ENCODE measurements at places on chromosomes 16 and 17.
A peak's percentile ranks its signal among the peaks of the same experiment; 100 is the strongest.

- DNase-seq, result peak; percentile 38
Measured at GRCh38 chr17:40605306-40605705, 40.0 kb upstream of the CCR7 start.

GRCh38 chr16:66070140-66070917 is 296.2 kb upstream of the CDH5 start:
- DNase-seq, result no peak

DNA sequence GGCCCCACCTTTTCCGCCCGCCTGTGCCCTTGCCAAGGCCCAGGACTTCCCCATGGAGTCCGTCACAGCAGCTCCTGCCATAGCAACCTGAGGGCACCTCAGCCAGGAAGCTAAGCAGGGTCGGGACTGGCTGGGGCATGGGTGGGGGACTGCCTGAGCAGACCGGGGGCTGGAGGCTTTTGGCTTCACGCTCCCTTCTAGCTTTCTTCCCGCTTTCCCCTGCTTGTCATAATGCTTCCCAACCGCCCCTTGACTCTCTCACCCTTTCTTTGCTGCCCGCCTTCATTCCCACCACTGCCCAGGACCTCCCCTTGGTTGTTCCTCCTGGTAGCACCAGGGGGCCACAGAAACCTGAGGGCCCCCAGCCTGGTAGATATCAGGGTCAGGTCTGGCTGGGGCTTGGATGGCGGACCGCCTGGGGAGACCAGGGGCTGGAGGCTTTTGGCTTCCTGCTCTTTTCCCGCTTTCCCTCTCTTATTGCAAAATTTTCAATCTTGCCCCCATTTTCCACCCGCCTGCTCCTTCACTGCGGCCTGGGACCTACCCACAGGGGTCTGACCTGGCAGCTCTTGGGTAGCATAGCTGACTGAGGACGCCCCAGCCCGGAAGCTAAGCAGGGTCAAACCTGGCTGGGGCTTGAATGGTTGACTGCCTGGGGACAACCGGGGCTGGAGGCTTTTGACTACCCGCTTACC is 2287.7 kb downstream of the TP53TG3F start:
- no peak for DNase-seq

- DNase-seq, result no peak
Measured at GRCh38 chr17:38620551-38621277, 15.0 kb upstream of the SRCIN1 start.

GRCh38 chr17:42111871-42112551 is 503 bp downstream of the DHX58 start:
- no peak for DNase-seq

GRCh38 chr17:29707212-29707571 is 84.5 kb upstream of the CORO6 start:
- no peak for DNase-seq

DNA sequence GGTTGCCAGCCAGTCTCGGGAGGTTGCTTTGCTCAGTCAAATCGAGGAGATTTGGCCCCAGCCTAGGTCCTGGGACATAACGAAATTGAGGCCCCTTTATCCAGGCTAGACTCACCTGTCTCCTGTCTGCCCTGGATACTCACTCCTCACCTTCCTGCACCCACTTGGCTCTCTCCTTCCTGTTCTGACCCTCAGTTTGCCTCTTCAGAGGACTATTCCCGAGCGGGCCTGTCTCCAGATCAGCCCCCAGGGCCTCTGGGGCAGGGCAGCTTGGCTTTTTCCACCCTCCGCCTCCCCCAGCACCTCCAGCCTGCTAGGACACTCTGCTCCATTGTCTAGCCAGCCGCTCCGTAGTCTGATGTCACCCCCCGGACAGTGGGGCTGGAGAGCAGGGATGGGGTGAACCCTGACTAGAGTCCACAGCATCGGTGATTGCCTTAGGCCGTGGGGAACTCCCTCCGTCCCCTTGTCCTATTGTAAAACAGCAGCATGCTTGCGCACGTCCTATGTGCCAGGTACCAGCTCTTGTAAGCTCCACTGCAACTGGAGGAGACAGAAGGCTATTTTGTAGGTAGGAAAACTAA is 8.8 kb downstream of the WFIKKN2 start:
- DNase-seq, result no peak

DNA sequence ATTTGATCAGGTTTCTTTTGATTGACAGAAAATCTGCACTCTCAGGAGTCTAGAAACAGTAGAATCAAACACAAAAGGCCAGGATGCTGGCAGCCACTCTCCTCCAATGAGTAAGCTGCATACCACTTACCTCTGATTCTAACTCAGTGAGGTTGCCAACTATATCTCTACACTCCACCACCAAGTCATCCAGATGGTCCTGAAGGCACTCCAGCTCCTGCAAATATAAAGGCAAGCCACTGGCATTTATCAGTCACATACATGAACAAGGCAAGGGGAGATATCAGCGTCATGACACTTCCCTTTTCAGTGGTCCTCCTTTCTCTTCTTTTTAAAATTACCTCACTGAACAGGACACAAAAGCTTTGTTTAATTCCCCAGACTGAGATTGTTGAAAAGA is 53.1 kb upstream of the CLEC18B start:
- DNase-seq, result no peak

DNA sequence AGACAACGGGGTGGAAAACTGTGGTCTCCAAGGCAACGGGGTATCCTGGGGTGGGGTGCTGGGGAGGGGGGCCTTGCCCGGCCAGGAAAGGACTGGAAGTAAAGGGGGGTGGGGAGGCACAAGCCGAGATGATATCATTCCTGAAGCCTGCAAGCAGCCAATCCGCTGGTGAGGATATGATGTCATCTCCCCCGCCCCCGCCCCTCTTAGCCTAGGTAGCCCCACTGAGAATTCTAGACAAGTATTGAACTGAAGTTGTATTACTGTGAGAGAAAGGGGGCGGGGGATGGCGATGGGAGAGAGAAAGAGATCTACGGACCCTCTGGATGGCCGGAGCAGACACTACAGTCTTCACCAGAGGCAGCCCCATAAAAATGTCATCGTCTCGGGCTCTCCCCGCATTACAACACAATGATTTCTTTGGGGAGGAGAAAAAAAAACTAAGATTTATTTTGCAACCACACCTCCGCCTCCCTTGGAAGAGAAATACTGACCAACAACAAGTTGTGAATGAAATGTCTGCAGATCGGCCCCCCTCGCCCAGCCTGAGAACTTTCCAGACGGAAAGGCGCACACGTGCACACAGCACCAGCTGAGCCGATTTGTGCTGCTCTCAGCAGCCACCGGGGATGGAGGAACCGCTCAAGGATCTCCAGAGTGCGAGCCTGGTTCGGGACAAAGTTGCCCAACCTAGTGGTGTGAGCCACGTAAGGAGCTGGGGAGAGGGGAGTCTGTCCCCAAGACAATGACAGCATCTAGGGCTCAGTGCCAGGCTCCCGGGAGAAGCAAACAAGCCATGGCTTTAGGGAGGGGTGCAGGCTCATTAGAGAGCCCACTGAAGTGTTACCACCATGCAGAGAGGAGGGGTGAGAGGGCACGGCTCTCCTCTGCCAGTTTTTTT is 222.1 kb downstream of the SOX9 start:
- DNase-seq, result no peak

- DNase-seq, result no peak
Measured at GRCh38 chr16:80938004-80938878, 68.4 kb downstream of the CMC2 start.

GRCh38 chr17:39404542-39405378 is 3.3 kb upstream of the FBXL20 start:
- DNase-seq, result no peak

GRCh38 chr16:49287572-49287971 is 5.9 kb upstream of the CBLN1 start:
- DNase-seq, result no peak

DNA sequence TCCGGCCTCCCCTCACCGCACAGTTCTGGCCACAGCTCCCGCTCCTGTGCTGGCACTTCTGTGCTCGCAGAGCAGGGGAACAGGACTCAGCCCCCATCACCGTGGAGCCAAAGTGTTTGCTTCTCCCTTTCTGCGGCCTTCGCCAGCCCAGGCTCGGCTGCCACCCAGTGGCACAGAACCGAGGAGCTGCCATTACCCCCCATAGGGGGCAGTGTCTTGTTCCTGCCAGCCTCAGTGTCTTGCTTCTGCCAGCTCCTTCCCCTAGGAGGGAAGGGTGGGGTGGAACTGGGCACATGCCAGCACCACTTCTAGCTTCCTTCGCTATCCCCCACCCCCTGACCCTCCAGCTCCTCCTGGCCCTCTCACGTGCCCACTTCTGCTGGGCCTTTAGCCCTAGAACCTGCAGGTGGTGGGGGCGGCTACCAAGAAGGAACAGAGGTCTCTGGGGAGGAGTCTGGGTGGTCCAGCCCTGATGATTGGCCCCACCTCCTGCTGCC is 645 bp upstream of the ELMO3 start:
- no peak for DNase-seq

DNA sequence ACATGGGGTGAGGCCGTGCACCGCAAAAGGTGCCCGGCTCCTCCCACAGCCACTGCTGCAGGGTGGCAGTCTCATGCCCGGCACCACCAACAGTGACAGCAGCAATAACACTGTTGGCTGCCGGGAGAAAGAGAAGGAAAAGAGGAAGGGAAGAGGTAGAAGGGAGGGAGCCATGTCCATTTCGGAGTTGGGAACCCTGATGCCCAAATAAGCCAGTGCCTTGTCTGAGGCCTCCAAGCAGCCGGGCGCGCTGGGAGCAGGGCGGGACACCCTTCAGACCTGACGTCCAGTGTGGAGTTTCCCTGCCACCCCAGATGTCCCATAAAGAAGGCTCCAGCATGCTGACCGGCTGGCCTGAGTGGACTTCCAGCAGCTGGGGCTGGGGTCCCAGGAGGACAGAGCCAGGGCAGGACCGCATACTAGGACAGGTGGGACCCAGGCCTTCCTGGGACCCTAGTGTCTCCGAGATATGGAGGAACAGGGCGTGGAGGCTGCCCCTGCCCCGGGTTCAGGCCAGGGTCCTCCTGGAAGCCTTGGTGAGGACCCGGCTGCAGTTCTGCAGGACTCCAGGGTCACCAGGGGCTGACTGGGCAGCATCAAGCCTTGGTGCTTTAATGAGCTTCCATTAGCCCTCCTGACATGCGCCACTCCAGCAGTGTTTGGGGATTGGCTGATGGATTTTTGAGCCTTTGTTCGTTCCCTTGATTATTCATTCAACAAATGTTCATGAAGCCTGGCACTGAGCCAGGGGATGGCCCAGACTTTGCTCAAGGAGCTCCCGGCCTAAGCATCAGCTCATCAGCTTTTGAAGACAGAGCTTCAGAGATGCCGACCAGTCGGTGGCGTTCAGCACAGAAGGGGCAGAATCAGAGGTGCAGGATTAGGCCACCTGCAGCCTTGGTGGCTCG is 223.6 kb upstream of the CIBAR2 start:
- no peak for DNase-seq

- DNase-seq, result no peak
Measured at GRCh38 chr16:66159987-66160386, 206.5 kb upstream of the CDH5 start.

- DNase-seq, result no peak
Measured at GRCh38 chr17:75914643-75915267, 10.1 kb upstream of the MRPL38 start.

GRCh38 chr17:38926293-38927070 is 1.1 kb downstream of the LASP1NB start:
- no peak for DNase-seq

DNA sequence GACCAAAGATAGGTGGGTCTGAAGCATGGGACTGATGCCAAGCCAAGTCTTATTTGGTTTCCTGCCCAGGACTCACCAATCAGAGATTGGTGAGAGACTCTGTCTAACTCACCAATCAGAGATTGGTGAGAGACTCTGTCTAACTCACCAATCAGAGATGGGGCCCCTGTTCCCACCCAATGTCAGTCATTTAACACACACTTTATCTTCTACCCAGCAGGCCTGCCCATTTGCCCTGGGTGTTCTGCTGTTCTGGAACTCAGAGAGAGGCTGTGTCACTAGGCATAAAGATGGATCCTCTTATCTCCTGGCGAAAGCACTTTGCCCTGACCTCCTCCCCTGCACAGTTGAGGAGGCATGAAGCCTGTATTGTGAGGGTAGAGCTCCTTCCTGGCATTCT is 5.4 kb upstream of the RHOT1 start:
- DNase-seq, result no peak

- no peak for DNase-seq
Measured at GRCh38 chr17:36529121-36529520, 5.5 kb downstream of the MYO19 start.

GRCh38 chr17:77281122-77281903 is 140.5 kb downstream of the SEC14L1 start:
- peak; percentile 66 for DNase-seq

GRCh38 chr17:20852990-20853370 is 189.8 kb downstream of the USP22 start:
- no peak for DNase-seq

- DNase-seq, result no peak
Measured at GRCh38 chr16:51710905-51711563, 560.0 kb upstream of the SALL1 start.

DNA sequence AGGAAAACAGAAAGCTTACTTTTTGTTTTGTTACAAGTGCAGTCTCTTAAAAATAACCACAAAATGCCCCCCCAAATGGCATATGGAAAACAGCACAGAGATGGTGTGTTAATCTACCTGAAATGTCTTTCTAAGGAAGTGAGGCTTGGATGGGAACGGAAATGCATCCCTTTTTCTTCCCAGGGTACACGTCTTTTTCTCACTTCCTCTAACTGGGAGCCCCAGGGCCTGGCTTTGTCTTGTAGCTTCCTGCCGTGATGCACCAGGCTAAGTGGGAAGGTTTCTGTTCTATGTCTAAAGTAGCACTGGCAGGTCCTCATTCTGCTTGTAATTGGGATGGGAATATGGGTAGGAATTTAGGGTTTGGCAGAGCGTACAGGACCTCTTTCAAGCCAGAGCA is 52.5 kb upstream of the CACNG3 start:
- DNase-seq, result no peak

DNA sequence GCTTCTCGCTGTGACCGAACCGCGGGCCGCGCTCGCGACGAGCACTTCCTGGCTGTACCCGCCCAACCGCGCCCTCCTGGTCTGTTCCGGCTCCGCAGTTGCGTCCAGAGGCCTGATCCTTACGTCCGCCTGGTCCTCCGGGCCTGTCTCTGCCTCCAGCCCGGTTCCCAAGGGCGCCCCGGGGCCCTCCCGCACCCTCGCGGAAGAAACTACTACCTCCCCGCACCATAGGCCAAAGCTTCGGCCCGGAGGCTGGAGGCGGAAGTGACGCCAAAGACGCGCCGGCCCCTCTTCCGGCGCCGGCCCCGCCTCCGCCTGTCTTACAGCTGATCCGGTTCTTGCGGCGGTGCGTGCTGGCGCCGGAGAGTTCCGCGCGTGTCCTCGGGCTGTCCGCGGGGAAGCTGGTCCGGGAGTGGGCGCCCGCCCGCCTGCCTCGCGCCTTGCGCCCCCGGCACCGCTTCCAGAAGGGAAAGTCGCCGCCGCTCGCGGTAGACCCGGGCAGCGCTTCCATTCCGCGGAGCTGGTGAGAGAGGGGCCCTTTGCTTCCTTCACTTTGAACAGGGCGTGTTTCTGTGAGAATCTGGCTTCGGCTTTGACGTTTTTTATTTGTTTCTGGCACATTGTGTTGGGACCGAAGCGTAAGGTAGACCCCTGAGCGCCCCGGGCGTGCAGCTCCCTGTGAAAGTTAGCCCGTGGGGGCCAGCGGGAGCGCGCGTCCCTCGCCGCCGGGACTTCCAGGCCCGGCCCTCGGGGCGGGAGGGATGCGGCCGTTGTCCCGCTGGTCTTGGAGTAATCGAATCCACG is at the start of gene ZNF778:
Gene ZNF778, plus strand, starts transcription at position 316 of the 804 bp plus-strand sequence. CDS start 3,425 bp downstream, outside the sequence.
- peak; percentile 70 for DNase-seq

GRCh38 chr16:88503374-88503770 is 50.3 kb downstream of the ZFPM1 start:
- no peak for DNase-seq

GRCh38 chr16:23175651-23176050 is 6.9 kb upstream of the SCNN1G start:
- no peak for DNase-seq
